ENCODE measurements at places on chromosomes 16 and 17.

GRCh38 chr16:53090591-53091411 is 36.0 kb downstream of the CHD9 start:
- no peak for DNase-seq

GRCh38 chr17:58082341-58082869 is 814 bp upstream of the DYNLL2 start:
- no peak for DNase-seq

DNA sequence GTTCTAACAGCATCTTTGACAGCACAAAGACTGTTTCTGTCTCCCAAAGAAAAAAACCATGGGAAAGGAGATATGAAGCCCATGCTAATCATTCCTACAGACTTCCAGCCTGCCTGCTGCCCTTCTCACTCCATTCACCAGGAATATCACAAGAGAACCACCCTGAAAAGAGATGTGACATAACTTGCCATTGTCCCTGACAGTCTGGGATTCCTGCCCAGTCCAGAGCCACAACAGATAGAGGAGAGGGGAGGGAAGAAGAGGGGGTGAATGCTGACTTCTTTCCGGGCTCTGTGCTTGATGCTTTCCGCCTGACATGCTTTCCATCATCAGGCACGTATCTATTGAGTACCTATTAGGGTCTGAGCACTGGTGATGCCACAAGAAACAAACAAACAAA is 31.6 kb upstream of the ASIC2 start:
- DNase-seq = no peak

DNA sequence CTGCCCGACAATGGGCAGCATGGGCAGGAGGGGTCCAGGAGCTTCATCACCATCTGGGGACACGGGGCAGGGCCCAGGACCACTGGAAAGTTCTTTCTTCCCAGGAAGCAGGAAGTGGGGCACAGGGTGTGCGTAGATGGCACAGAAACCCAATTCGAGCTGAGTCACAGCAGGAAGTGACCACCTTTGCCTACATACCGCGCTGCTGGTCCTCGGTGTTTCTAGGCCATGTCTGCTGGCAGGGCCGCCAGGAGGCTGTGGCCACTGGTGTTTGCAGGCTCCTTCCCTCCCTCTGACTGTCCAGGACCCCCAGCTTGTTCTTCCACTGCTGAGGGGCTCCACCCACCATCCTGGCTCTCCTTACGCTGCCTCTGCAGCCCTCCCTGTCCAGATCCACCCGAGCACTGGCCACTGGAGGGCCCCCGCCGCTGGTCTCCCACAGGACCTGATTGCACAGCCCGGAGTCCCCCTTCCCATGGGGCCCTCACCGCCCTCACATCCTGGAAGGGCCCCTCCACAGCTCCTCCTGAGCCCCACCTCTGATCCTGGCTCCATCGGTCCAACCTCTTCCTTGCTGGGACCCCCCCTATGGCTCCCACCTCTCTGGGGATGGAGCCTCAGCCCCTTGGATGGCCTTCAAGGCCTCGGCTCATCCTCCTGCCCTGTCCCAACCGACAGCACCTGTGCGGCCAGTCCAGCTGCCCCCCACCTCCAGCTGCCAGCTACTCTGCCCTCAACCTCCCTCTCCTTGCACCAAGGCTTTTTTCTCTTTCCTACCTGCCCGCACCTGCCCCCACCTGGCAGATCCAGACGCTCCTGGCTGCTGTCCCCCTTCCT is 14.5 kb upstream of the RASD1 start:
- DNase-seq = no peak

Measured in stimulated activated CD8-positive, alpha-beta memory T cell treated with anti-CD3 and anti-CD28 coated beads, Interleukin-15, amount 100 ng/mL, for 48 hours (primary cell).